ENCODE measurements at places on chromosomes 2 and 18.

DNA sequence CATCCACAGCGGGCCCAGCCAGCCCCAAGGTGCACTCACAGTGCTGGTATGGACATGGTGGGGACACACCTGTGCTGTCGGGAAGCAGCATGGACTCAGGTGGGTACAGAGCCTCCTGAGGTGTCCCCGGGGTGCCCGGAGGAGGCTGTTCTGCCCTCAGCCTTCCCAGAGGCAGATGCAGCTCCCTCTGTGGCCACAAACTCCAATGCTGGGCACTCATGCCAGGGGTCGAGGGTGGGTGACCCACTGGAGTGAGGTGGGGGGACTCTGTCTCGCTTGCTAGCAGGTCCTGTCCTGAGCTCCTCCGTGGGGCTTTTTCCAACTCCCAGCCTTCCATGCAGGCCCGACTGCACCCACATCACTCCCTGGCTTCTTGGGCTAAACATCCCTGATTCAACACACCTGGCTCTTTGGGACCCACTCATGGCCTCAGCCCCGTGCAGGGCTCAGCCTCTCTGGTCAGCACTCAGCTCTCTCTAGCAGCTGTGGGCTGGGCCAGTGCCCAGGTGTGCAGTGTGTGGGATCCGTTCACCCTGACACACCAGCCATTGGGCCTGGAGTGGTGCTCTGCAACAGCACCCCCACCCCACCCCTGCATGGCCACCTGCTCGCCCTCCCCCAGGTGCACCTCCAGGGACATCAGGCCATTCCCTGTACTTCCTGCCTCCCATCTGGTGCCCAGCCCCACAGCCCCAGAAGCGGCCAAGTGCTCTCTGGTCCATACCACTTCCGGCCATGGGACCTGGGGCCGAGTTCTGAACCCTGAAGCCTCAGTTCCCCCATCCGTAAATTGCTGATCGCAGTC is 16.0 kb downstream of the RAMP1 start:
- DNase-seq: no peak

GRCh38 chr2:203893401-203893800 is 25.8 kb downstream of the CTLA4 start:
- no peak for DNase-seq

DNA sequence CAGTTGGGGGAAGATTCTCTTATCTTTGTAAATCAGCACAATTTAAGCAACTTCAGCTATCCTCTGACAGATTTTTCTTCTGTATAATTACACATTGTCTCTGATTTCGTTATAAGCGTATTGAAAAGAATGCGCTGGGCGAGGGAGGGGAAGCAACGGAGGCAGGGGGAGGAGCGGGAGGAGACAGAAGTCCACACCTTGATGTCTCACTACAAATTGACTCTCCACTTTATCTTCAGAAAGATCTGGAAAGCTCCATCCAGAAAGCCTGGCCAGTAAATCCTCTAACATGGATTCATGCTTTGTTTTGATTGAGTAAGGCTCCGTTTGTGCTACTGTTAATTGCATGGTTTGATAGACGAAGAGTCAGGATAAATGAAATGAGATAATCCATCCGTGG is 76.6 kb downstream of the SMIM21 start:
- no peak for DNase-seq

DNA sequence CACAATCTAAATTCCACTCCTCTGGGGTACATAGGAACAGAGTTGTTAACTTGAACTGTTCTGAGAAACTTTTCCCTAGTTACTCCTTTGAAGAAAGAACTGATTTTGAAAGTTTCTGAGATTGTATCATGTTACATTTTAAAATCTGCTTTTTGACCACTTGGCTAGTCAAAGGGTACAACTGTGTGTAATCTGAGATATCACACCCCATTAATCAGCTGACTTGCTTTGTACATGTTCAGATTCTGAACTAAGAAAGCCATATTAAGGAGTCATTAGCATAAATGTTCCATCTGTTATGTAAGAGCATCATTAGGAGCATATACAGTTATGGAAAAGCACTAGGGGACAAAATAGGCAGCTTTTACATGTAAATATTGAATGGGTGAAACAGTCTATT is 3.8 kb upstream of the WDR35 start:
- DNase-seq: no peak

- DNase-seq: no peak
Observed at GRCh38 chr18:26630596-26630995, 82.2 kb upstream of the KCTD1 start.

All from HEK293T (cell line).